ENCODE measurements at places on chromosomes 7 and 10. TPM values are rescaled to one million over a fixed set of nuclear protein-coding genes. Genes with fewer than 3 reads are reported as not detected.

GRCh38 chr10:52249850-52250395 is 64.2 kb upstream of the DKK1 start:
- no peak for DNase-seq

DNA sequence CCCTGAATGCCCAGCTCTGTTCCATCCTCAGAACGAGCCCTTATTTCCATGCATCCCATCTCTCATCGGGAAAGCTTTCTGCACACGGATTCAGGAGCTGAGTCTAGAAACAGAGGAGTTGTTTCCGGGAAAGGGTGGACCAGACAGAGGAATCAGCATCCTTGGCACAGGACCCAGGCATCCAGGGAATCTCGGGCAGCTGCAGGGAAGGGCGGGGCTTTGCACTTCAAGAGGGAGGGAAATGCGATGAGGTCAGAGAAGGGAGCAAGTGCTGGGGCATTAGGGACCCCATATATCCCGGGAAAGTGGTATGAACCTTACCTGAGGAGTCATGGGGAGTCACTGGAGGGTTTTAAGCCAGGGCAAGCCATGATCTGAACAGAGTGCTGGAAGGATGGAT is 68.5 kb downstream of the NPTX2 start:
- DNase-seq: no peak

- no peak for DNase-seq
Measured at GRCh38 chr10:6953271-6953801, 373.3 kb upstream of the PRKCQ start.

GRCh38 chr10:11440250-11441150 is 170.9 kb downstream of the USP6NL start:
- no peak for DNase-seq

DNA sequence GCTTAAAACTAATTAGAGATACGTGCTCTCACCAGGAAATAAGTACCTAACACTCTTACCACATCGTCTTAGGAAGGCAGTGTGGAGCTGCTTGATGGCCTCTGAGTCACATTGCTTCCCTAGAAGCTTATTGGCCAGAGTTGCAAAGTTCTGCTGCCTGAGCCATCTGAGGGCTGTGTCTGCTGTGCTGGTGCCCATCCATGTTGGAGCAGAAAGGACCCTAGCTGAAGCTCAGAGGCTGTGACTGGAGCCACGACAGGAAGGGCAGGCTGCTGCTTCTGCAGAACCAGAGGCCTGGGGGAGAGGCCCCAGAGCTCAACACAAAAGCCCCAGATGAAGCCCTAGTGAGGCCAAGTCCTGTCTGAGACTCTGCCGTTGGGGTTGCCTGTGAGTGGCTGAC is 64.8 kb upstream of the IGFBP3 start:
- DNase-seq: no peak

DNA sequence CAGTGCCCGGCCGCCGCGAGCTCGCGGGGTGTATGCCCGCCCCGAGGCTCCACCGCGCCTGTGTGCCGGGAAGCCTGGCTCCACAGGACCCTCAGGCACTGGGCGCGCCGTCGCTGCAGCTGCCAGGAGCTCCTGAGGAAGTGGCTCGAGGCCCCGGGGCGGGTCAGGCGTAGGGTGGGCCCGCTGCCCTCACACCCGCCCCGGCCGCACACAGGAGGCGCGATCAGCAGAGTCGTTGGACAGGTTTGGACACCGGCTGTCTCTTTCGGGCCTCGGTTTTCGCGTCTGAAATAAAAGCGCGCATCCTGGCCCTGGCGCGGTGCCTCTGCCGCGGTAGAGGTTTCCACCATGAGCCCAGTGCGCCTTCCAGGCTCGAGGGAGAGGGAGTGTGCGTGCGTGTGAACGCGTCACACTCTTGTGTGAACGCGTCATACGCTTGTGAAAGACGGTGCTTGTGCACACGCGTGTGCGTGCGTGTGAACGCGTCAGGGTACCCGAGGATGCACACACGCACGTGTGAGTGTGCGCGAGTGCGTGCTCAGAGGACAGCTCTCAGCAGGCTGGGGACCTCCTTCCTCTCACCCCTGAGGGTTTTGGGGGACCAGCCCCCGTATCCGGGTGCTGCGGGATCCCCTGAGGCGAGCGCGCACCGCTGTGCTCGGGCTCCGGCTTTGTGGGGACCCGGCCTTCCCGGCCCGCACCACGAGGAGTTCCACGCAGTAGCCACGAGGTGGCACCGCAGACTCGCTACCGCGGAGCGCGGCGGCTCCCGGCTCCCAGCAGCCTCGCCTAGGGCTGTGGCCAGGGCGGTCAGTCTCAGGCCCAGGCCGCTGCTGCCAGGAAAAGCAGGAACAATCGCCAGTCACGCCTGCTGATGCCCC is 83.8 kb downstream of the BMS1 start:
- peak; percentile 12 for DNase-seq

GRCh38 chr10:117900280-117900679 is 146.5 kb downstream of the RAB11FIP2 start:
- no peak for DNase-seq

DNA sequence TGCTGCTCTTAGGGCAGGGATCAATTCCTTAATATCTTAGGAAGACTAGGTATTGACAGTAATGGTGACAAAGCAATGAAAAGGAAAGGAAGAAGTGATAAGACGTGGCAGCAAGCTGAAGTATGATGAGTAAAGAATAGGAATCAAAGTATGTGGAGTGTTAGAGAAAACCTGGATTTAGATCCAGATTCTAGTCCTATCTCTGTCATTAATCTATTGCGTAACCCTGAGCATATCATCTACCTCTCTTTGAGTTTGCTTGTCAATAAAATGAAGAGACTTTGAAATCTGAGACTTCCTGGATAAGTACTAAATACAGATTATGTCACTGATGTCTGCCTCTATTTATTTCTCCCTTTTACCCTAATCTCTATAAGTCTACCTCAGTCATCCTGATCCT is 89.2 kb downstream of the PTEN start:
- no peak for DNase-seq

DNA sequence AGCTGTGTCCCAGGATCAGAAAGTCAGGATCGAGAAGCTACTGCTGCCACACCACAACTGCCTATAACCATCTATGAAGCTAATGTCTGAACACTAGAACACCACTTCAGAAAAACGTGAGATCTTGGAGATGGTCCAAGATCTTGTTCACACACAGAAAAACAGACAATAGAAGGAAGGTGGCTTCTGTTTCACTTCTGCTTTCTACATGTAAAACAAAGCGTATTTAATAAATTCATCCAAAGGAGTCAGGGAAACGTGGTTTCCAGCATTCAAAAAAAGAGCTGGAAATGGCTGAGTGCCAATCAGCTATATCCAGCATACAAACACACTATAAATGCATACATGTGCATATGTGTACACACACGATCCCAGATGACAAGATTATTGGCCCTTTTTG is 70.2 kb upstream of the CCDC71L start:
- peak; percentile 62 for DNase-seq

TRIM74 gene
- polyA plus RNA-seq: not detected

ANKMY2 gene
- polyA plus RNA-seq: 7.6 TPM

SNX13 gene
- polyA plus RNA-seq: 18.4 TPM

DNA sequence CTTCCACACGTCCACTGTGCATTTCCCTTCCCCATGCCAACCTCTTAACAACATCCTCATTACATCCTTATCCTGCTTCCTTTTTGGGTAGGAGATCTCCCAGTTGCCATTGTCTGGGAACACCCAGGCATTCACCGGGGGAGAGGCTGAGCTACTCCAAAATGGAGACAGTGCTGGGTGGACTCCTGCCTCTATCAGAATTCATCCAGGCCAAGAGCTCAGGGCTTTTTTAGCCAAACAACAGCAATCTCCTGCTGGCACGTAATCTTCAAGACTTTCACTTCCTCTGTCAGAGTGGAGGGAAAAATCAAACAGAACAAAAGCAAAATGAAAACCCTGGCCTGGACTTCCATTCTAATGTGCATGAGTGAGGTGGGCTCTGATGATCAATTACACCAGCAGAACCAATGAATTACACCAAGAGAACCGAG is 245.0 kb downstream of the PRPF18 start:
- DNase-seq: peak; percentile 65

DNA sequence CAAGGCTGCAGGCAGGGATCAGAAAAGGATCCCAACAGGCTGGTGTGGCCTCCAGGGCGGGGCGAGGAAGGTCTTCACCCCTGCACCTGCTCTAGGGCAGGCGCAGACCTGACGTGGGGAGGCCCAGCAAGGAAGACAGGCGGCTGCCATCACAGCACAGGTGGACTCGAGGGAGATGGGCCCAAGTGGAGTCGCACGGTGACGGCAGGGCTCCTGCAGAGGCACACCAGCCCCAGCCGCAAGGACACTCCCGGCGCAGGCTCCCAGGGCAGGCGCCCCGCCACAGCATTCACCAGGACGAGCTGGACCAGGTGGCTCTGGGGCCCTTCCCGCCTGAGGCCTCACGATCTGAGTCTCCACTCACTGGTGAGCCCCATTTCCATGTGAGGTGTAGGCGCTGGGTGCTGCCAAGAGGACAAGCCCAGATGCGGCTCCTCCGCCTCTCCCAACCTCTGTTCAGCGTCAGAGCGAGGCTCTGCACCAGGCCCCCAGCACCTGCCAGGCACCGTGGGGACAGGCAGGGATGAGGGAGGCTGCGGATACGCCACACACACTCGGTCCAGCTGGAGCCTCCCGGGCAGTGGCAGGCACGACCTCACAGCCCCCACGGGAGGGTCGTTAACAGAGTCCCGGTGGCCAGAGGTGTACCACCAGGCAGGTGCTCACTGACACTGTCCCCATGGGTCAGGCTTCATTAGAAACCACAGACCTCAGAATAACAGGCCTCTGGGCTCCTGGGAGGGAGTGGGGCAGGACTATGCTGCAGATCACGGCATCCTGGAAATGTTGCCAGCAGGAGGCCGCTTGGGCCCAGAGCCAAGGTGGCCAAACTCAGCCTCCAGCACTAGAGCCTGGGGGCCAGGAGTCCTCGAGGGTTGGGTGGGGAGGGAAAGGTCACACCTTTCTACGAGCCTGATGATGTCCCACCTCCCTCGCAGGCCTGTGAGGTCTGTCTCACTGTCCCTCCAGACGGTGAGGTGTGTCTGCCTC is 111.6 kb downstream of the MAD1L1 start:
- no peak for DNase-seq

TSPAN12 gene
- not detected for polyA plus RNA-seq

GRCh38 chr7:83466956-83467355 is 182.0 kb downstream of the SEMA3E start:
- DNase-seq: no peak

DNA sequence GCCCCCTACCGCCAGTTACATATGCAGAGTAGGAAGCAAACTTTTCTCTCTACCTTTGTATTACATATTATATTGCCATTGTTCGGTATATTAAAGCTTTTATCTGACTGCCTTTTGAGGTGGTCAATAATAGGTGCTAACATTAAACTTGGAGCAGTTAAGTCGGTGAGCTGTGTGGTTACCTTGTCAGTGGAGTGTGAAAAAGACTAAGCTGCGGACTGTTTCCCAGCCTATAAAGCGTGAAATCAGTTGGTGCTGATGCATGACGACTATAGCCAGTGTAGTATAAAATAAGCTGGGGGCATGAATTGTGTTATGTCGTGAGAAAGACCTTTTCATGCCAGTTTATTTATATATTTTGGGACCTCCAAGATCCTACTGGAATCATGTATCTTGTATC is 33.7 kb downstream of the R3HCC1L start:
- no peak for DNase-seq

CRHR2 gene
- polyA plus RNA-seq: not detected

WASHC2C gene
- 22.2 TPM for polyA plus RNA-seq

DNA sequence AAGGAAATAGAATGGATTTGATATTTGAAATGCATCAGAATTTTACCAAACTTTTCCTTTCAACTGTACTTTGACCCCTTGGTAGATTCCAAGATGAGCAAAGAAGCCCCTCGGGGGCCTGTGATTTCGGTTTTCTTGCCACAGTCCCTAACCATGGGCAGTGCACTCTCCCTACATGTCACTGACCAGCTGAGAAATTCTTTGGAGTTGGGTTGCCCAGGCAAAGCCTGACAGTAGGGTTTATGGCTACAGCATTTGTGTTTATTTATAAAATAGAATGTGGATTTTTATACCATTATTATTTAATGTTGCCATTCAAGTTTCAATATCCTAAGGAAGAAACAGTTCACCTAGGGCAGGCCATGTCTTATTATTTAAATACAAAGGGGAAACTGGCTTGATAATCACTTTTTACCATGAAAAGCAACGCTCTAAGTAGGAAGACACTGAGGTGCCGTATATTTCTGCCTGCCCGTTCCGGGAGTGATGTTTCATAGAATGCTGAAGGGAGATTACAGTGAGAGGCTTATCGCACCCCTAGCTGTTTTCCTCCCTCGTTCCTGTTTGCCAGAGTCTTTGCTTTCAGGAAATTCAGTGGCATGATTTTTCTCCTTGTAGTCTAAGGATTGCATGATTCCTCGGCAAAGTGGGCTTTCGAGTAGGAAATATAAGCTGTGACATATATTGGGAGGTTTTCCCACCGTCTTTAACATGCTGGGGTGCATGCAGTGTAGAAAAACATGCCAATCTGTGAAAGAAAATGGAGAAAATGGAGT is 35.8 kb downstream of the WIPF3 start:
- DNase-seq: no peak

DNA sequence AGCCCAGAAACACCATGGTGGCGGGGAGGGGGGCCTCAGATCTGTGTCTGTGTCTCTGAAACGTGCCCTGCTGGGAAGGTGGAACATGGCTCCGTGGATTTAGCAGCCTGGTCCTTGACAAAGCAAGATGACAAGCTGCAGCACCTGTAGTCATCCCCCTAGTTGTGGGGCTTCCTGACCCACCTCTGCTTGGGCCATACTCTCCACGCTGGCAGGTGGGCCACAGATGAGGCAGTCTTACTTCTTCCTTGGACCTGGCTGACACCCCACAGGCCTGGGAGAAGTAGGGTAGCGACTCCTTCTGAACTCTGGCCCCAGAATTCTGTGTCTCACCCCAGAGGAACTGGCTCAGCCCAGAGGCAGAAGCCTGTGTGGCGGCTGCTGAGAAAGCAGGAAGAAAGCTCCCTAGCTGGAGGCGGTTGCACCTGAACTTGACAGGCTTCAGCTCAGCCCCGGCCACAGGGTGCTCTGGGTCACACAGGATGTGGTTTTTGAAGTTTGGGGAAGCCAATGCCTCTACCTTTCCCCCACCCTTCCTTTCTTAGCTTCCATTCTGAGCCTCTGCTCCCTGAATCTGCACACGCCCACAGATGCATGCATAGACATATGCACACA is 113.9 kb downstream of the ABLIM1 start:
- DNase-seq: peak; percentile 75

C10orf53 gene
- not detected for polyA plus RNA-seq

Measured in naive B cell (primary cell).